CD8-positive, alpha-beta memory T cell (primary cell): ENCODE measurements at places on chromosomes 3 and 15. TPM values are rescaled to one million over a fixed set of nuclear protein-coding genes. Genes with fewer than 3 reads are reported as not detected.

- no peak overlapping the region for H3K27ac ChIP-seq
- DNase-seq = no peak
- H3K4me3 ChIP-seq = no peak overlapping the region
- H3K36me3 ChIP-seq = no peaks in the 10 kb centered on the region
- no peaks in the 10 kb centered on the region for H3K27me3 ChIP-seq
These were observed 62.3 kb downstream of the MTHFS start for GRCh38 chr15:79834495-79834894.

DNA sequence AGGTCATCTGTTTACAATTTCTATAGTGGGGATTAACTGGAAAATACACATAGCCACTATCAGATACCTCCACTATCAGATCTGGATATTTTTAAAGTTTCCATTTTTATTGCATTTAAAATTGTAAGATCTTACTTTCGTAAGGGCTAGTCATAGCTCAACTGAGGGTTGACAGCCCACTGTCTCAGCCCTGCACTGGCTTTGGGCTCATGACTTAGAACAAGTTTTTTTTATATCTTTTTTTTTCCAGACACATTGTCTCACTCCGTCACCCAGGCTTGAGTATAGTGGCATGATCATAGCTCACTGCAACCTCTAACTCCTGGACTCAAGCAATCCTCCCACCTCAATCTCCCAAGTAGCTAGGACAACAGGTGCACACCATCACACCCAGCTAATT, 48.8 kb upstream of the DNAJC13 start:
- H3K36me3 ChIP-seq = no peaks in the 10 kb centered on the region
- H3K27me3 ChIP-seq = no peaks in the 10 kb centered on the region
- no peaks in the 10 kb centered on the region for H3K4me1 ChIP-seq
- no peak for DNase-seq
- no peak overlapping the region for H3K4me3 ChIP-seq

DNA sequence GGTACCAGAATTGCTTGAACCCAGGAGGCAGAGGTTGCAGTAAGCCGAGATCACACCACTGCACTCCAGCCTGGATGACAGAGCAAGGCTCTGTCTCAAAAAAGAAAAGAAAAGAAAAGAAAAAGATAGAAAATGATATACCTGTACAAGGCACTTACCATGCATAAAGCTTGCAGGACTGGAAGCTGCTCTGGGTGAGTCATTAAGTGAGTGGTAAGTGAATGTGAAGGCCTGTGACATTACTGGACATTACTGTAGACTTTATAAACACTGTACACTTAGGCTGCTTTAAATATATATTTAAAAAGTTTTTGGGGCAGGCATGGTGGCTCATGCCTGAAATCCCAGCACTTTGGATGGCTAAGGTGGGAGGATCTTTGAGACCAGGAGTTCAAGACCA, 99.2 kb downstream of the SLMAP start:
- H3K27ac ChIP-seq = no peak overlapping the region
- no peak for DNase-seq
- no peaks in the 10 kb centered on the region for H3K27me3 ChIP-seq

HYKK gene
- 0.94 TPM for total RNA-seq

DNA sequence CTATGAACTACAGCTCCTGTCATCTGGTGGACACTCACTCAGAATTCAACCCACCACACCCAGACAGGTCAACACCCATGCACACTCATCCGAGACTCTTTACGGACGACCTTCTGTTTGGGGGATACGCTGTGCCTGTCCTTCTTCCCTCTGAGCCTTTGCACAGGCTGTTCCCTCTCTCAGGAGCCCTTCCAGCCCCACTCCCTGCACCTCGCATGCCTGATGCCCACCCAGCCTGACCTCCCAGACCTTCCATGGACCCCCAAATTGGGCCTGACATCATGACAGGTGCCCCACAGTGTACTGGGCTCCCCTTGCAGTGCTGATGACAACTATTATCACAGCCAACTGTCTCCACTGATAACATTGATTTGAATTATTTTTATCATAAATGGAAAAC, 135.8 kb downstream of the NSMCE3 start:
- H3K27ac ChIP-seq = no peak overlapping the region
- H3K4me3 ChIP-seq = no peak overlapping the region
- H3K4me1 ChIP-seq = no peaks in the 10 kb centered on the region
- DNase-seq = no peak

GRCh38 chr15:45630917-45631691, 3.7 kb upstream of the SQOR start:
- H3K36me3 ChIP-seq = no peaks in the 10 kb centered on the region
- H3K4me1 ChIP-seq = peaks cover 9% of the 10 kb centered on the region
- H3K27ac ChIP-seq = no peak overlapping the region
- no peak overlapping the region for H3K4me3 ChIP-seq
- DNase-seq = no peak

STRIT1 gene
- total RNA-seq = not detected

AAGAB gene
- 66.6 TPM for total RNA-seq
